ENCODE measurements at places on chromosomes 7 and 10. TPM values are rescaled to one million over a fixed set of nuclear protein-coding genes. Genes with fewer than 3 reads are reported as not detected.

The PLCE1 gene
- total RNA-seq = 8.8 TPM

The DLX6 gene
- not detected for total RNA-seq

The LRIT1 gene
- total RNA-seq = not detected

The TDRD1 gene
- not detected for total RNA-seq

The ZNF32 gene
- total RNA-seq = 13.7 TPM

The DPYSL4 gene
- 15.3 TPM for total RNA-seq

The VCL gene
- total RNA-seq = 251 TPM

The MYOF gene
- total RNA-seq = 215 TPM

The MOGAT3 gene
- not detected for total RNA-seq

The GARIN1A gene
- total RNA-seq = 0.67 TPM

The OR2A42 gene
- not detected for total RNA-seq

The SLC16A9 gene
- 0.13 TPM for total RNA-seq

The HDAC9 gene
- 0.17 TPM for total RNA-seq

The MRLN gene
- not detected for total RNA-seq

The ZNF425 gene
- total RNA-seq = 1.4 TPM

The SPDYE6 gene
- not detected for total RNA-seq

The RELN gene
- 0.05 TPM for total RNA-seq

All from A549 treated with AZD2906 at 1 μM for 4 hours (cell line).